ENCODE measurements at places on chromosomes 1 and 21.

- DNase-seq: peak; percentile 6
Measured at GRCh38 chr1:119544165-119544762, 37.3 kb downstream of the HSD3B1 start.

DNA sequence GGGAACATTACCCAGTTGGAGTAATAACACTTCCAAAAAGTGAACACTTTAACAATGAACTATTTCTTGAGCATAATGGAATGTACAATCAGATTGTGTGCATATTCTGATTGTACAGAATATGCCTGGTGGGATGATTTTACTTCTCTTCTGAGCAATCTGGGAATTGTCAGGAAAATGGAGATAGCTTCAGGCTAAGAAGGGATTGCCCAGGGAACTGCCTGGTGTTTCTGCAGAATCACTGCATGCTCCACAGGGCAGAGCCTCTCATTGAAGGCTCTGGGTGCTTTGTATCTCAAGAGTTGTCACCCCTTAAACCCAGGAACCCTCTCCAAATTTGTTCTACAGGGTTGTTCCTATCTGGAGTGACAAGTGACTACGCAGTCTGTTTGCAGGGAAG lies 51.2 kb downstream of the UTP25 start:
- no peak for DNase-seq

DNA sequence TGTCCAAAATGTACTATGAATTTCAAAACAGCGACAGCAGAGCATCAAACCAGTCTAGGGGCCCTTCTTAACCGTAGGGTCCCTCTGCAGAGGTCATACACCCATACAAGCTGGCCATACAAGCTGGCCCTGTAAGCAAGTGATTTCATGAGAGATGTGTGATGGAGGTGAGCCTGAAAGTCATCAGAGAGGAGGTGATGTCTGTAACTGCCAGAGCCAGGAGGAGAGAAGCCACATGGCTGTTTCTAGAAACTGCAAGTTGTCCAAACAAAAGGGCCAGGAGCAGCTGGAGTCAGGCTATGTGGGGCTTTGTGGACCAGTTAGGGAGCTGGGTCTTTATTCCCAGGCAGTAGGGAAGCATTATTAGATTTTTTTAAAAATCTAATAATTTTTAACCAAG lies 14.8 kb upstream of the SERINC2 start:
- DNase-seq: no peak

GRCh38 chr1:183780757-183781156 lies 24.2 kb upstream of the RGL1 start:
- no peak for DNase-seq

- DNase-seq: no peak
Measured at GRCh38 chr1:116661633-116662032, 5.9 kb downstream of the IGSF3 start.

GRCh38 chr1:70083519-70083918 lies 121.9 kb downstream of the LRRC40 start:
- no peak for DNase-seq

- DNase-seq: peak; percentile 22
Measured at GRCh38 chr1:35120458-35121133, 41.4 kb downstream of the ZMYM1 start.

DNA sequence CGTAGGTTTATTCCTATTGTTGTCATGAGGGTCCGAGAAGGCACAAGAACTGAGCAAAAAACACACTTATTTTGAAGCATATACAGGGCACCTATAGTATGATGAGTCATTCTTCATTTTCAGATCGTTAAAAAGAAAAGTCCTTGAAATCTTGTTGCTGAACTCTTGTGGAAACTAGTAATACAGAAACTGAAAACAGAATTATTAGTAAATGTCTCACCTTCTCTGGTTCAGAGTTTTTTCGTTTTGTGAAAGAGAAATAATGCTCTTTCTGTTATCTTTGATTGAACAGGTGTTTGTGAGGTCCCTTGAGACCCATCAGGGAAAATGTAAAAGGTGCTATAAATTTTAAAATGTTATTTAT lies 102.0 kb upstream of the COA6 start:
- DNase-seq: no peak

- no peak for DNase-seq
Measured at GRCh38 chr1:20867847-20868246, 80.7 kb upstream of the HP1BP3 start.

GRCh38 chr1:25695090-25695770 lies 78.6 kb downstream of the MAN1C1 start:
- peak; percentile 100 for DNase-seq

GRCh38 chr1:244585867-244586266 lies 67.1 kb upstream of the DESI2 start:
- DNase-seq: no peak

DNA sequence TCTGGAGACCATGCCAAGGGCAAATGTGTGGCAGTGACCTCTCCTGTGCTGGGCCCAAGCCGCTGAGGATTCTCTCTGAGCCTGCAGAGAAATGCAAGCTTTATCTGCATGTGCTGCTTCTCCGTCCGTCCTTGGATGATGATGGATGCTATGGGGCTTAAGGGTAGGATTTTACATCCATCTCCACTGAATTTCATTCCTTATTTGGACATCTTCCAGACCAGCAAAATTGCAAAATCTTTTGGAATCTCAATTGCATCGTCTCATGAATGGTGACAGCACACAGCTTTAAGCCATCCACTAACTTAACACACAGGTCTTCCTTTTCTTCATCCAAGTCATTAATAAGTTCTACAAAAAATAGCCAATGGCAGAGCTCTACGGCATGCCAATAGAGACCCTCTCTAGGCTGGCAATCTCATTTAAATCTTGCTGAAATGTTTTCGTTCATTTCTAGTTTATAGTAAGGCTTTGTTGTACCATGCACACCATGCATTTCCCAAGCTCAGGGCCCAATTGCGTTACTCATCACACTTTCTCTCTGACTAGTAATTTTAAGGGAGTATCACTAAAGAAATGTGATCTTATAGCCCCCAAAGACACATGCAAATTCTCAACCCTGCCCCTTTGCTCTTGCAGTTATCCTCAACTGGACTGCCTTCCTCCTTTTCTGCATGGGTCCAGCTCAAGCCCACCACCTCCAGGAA lies 11.1 kb downstream of the BATF3 start:
- DNase-seq: peak; percentile 97

DNA sequence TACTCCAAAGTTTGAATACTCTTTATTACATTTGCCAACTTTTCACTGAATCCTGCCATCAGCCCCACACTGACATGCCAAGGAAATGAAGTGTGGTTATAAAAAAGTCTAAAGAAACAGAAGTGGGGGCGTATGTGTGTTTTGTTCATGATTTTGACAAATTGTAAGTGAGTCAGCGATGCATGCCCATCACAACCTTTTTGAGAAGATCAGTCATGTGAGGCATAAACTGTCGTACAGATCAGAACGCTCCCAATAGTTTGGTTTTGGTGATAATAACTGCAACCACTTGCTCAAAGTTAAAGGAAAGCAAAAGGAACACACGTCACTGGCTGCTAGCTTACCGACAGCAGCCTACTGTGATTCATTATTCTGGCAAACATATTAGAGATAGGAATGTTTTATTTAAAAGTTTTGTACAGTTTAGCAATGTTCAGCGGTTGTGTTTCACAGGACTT lies 95.6 kb downstream of the RGS2 start:
- peak; percentile 98 for DNase-seq

DNA sequence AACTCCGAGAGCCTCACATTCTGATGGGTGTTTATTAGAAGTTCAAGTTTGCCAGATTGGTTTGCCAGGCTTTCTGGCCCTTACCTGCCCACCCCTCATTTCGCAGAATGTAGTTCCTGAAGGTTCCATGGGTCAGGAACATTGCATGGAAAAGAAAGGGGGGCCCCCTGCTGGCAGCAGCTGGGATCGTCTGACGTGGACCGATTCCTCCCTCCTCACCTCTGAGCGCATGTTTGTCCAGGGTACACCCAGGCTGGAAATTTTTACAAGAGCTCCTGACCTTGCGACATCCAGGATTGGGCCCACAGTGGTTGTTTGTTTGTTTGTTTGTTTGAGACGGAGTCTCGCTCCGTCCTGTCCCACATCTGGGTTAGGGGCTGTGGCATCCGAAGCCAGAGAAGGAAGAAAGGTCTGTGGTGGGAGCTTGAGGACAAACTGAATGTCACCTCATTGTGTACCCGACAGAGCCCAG lies 126.0 kb upstream of the TMEM51 start:
- DNase-seq: peak; percentile 33

DNA sequence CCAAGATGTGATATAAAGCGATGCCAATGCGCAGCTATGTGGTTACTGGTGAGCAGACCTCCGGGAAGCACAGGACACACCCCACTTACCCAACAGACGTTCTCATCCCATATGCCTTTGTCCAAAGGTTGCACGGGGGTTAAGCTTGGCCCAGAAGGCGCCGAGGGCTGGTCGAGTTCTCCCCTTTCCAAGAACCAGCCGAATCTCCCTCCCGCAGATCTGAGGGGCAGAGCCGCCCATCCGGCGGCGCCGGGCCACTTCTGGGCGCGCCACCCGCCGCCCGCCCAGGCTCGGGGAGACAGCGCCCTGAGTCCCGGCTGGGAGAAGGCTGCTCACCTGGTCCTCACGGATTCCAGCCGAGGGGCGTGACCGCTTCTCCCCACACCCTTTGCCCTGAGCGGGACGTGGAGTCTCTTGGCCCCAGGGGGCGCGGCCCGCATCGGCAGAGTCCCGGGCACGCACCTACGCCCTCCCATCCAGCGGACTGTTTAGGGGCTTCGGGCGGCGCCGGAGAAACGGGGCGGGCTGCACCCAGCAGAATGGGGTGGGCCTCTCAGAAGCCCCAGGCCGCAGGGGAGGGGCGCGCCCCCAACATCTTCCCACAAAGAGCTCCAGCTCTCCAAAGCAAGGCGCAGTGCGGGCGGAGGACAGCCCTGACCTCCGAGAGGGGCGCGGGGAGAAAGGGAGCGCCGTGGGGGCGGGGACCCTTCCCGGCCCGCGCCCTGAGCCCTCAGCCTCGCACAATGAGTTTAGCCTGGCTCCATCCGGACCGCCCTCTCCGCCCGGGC lies 615 bp downstream of the GPR161 start:
- peak; percentile 17 for DNase-seq

DNA sequence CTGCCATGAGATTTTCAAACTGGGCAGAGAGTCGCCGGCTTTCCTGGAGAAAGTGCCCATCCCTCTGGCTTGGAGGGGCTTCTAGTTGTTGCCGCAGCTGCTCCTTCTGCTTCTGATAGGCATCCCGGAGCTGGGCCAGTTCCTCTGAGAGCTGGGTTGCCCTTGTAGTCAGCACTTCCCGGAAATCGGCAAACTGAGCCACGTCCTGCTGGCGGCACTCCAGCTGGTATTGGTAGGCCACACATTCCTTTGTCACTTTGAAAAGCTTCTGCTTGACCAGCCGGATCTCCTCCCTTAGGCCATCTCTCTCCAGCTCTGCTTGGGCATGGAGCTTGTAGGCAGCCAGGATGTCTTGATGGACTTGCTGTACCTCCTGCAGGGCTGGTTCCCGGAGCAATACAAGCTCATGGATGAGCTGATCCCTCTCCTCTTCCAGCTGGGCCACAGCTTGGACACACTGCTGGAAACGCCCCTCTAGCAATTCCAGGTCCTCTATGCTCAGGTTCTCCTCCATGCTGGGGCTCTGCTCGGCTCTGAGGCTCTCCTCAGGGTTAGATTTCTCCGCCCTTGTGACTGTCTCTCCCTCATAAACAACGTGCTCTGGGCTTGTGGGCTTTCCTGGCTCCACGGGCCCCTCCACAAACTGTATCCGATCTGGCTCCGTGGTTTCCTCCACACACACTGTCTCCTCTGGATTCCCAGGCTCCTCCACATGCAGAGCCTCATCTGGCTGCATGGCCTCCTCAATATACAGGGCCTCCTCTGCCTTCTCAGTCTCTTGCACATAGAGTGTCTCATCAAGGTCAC lies 7.3 kb downstream of the SYNC start:
- no peak for DNase-seq

DNA sequence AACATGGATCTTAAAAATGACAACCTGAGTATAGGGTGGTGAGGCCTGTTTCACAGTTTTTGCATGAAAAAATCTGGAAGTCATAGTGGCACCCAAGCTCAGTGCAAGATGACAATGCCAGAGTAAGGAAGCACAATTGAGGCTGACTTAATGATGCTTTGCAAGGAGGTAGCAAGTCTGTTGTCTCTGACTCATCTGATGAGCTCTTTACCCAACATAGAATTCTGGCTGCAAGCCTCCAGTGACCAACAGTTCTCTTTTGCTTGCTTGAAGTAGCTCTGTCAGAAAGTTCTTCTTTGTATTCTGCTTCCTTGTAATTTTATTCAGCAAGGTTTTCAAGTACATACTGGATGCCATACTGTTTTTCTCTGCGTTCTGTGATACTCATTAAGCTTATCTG lies 117.1 kb downstream of the FOXD2 start:
- DNase-seq: peak; percentile 32

- no peak for DNase-seq
Measured at GRCh38 chr1:221695301-221695700, 46.6 kb downstream of the DUSP10 start.

- no peak for DNase-seq
Measured at GRCh38 chr1:1125945-1126344, 10.1 kb upstream of the C1orf159 start.

DNA sequence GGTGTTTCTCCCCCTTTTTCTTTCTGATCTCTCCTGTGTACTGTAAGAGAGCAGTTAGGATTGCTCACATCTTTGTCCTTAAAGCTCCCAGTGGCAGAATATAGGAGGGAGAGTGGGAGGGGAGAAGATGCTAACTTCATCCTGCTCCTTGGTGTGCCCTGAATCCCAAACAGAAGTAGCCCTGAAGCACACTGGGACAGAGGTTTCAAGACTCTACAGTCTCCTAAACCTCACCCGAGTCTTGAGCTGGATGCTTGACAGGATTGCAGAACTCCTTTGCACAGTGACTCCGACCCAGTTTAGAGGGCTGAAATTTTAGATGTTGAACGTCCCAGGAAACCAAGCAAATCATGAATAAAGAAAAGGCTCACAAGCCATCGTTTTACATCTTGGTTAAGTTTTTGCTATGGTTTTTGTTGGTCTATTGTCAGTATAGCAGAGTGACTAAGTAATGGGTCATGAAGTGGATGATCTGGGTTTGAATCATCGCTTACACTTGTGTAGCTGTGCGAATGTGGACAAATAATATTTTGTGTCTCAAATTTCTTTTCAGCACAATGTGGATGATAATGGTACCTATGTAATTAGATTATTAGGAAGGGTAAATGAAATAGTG lies 37.5 kb downstream of the XCL2 start:
- DNase-seq: peak; percentile 51

GRCh38 chr21:15722591-15723324 lies 7.0 kb upstream of the USP25 start:
- no peak for DNase-seq

- DNase-seq: peak; percentile 84
Measured at GRCh38 chr1:168360151-168361021, 79.7 kb downstream of the TBX19 start.

DNA sequence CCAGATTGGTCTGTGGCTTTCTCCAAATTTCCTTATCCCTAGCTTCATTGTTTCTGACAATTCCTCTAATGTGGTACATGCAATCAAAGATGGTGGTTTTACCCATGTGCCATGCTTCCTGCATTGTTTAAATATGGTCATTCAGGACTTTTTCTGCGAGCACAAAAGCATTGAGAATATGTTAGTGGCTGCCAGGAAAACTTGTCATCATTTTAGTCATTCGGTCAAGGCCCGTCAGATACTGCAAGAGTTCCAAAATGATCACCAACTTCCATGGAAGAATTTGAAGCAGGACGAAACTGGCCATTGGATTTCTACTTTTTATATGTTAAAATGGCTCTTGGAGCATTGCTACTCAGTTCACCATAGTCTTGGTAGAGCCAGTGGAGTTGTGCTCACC lies 3.7 kb downstream of the ZBED6 start:
- no peak for DNase-seq
